ENCODE measurements at places on chromosomes 7 and 10. TPM values are rescaled to one million over a fixed set of nuclear protein-coding genes. Genes with fewer than 3 reads are reported as not detected.
A peak's percentile ranks its signal among the peaks of the same experiment; 100 is the strongest.

DNA sequence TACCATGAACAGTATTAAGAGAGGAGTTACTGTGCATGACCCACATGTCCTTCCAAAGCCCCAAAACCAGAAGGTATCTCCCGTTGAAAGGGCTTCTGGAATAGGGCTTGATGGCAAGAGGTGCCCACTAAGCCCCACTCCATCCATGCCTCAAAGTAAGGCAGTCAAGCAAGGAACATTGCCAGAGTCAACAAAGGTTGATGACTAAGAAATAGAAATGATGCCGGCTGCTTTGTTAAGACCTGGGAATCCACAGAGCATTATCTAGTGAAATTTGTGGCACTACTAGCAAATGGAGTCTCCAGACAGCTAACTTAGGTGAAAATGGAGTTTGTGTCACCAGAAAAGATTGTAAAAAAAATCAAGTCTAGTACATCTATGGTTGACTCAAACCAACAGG, 6.2 kb downstream of the SFR1 start:
- H3K4me3 ChIP-seq: no peak overlapping the region
- H3K27me3 ChIP-seq: no peaks in the 10 kb centered on the region
- H3K36me3 ChIP-seq: no peaks in the 10 kb centered on the region
- no peak overlapping the region for H3K27ac ChIP-seq
- H3K4me1 ChIP-seq: peaks cover 7% of the 10 kb centered on the region
- DNase-seq: no peak

DNA sequence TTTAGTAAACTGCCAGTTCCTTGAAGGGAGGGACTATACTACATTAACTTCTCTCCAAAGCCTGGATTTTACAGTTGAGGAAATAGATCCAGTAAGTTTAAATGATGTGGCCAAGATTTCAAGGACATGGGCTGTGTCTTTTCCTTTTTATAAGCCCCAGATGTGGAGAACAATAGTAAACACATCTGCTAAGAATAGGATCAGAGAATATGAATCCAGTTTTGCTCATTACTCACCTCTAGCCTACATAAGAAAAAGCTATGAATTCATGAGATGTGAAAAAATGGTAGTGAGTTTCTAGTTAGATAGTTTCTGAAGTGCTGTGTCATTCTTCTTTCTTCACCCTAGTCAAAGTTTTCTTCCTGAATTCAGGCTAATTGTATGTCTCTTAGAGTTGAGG, 38.6 kb downstream of the MAGI2 start:
- no peak for DNase-seq
- H3K27me3 ChIP-seq: no peaks in the 10 kb centered on the region
- no peaks in the 10 kb centered on the region for H3K36me3 ChIP-seq
- no peak overlapping the region for H3K4me3 ChIP-seq

Gene ITIH5
- total RNA-seq: 5.3 TPM

Gene NXPH1
- 0.24 TPM for total RNA-seq

- no peaks in the 10 kb centered on the region for H3K27me3 ChIP-seq
- no peaks in the 10 kb centered on the region for H3K36me3 ChIP-seq
- H3K27ac ChIP-seq: no peak overlapping the region
- H3K4me1 ChIP-seq: no peaks in the 10 kb centered on the region
- DNase-seq: no peak
These were observed 31.1 kb upstream of the SGCE start for GRCh38 chr7:94687076-94687475.

DNA sequence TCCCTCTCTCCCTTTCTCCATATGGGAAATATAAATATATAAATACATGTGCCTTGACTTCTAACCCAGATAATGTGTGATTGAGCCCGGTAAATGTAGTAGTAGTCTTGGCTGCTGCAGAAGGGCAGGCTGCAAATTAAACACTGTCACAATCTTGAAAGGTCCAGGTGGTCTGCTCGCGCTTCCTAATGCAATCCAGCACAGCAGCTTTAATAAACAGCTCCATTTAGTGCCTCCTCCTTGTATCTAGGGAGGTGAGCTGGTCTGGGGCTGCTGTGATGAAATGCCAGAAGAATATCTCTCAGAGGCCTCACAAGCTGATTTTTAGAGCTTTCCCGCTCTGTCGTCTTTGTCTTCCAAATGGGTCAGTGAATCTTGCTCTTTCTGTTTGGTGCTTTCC, 782 bp downstream of the POU6F2 start:
- H3K27me3 ChIP-seq: peaks cover 18% of the 10 kb centered on the region
- no peaks in the 10 kb centered on the region for H3K36me3 ChIP-seq
- H3K4me1 ChIP-seq: no peaks in the 10 kb centered on the region
- H3K4me3 ChIP-seq: no peak overlapping the region
- DNase-seq: peak; percentile 49

GRCh38 chr10:71393841-71394475, 2.8 kb upstream of the CDH23 start:
- H3K27me3 ChIP-seq: peaks cover 58% of the 10 kb centered on the region
- H3K4me1 ChIP-seq: peaks cover 7% of the 10 kb centered on the region
- H3K36me3 ChIP-seq: no peaks in the 10 kb centered on the region

Gene GFRA1
- total RNA-seq: 3.1 TPM

DNA sequence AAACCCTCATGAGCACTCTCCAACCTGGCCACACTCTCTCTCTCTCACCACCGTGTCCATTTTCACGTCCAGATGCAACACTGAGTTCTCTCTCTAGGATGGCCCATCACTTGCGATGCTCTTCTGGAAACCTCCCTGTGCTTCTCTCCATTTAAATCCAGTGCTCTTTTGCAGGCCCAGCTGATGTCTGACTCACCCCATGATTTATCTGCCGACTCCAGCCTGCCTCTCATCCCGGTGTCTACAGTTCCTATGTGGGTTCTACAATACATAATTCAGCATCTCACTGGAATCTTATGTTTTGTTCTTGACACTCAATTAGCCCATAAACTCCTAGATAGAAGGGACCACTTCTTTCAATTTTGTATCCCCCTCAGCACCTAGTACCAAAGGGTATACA, 5.0 kb downstream of the TPK1 start:
- DNase-seq: no peak
- H3K27me3 ChIP-seq: no peaks in the 10 kb centered on the region
- no peak overlapping the region for H3K27ac ChIP-seq
- H3K36me3 ChIP-seq: peaks cover 19% of the 10 kb centered on the region
- H3K4me3 ChIP-seq: peak overlapping the region; percentile 13

Gene GNGT1
- total RNA-seq: not detected

Gene AGR2
- total RNA-seq: not detected

Gene ADARB2
- 0.97 TPM for total RNA-seq

DNA sequence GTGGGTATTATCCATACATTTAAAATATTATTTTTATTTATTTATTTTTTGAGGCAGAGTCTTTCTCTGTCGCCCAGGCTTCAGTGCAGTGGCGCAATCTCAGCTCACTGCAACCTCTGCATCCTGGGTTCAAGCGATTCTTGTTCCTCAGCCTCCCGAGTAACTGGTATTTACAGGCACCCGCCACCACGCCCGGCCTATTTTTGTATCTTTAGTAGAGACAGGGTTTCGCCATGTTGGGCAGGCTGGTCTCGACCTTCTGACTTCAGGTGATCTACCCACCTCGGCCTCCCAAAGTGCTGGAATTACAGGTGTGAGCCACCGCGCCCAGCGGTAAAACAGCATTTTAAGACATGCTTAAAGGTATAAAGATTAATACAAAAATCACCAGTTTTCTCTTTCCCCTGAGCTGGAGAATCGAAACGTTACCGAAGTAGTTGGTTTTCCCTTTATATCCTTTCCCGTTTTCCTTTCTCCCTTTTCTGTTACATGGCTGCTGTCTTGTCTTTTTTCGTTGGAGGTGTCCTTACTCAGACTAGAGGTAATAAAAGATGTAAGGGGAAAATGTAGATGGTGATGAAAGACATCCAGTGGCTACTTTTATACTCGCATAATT, 1.7 kb downstream of the ARL5B start:
- peak overlapping the region; percentile 95 for H3K4me3 ChIP-seq
- H3K4me1 ChIP-seq: no peaks in the 10 kb centered on the region
- peaks cover 17% of the 10 kb centered on the region for H3K36me3 ChIP-seq
- H3K27ac ChIP-seq: no peak overlapping the region
- no peak for DNase-seq

Gene WDFY4
- total RNA-seq: not detected

GRCh38 chr7:2817456-2817855, 26.7 kb downstream of the GNA12 start:
- peaks cover under 1% of the 10 kb centered on the region for H3K4me1 ChIP-seq
- H3K36me3 ChIP-seq: peaks cover 13% of the 10 kb centered on the region
- H3K4me3 ChIP-seq: no peak overlapping the region
- no peak overlapping the region for H3K27ac ChIP-seq
- no peak for DNase-seq
- H3K27me3 ChIP-seq: no peaks in the 10 kb centered on the region

DNA sequence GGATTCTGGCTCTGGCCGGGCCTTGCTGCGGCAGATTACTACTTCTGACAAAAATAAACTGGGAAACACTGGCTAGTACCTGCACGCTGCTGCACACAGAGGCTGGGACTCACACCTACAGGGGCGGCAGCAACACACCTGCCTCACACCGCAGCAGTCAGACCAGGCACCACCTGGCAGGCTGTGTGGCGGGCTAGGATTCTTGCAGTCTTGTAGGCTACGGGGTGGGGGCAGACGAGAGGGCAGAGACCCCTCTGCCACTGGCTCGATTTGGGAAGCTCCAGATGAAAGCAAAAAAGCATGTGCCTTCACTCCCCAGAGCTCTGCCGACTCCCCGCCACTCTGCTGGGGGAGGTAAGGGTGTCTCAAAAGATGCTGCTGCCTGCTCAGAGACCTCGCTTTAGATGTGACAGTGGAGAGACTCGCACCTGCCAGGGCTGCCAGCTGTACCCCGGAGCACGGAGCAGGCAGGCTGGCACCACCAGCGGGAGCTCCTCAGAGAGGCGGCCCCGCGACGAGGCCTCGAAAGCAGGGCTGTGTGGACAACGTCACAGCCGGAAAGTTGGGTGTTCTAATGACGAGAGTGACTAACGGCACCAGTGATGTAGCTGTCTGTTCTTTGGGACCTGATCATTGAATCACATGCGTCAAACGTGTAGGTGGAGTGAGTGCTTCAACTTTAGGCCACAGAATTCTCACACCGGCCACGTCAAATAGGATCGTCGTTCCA, 250.5 kb downstream of the ZMYND11 start:
- H3K4me1 ChIP-seq: no peaks in the 10 kb centered on the region
- H3K27ac ChIP-seq: no peak overlapping the region
- DNase-seq: no peak
- no peak overlapping the region for H3K4me3 ChIP-seq
- H3K36me3 ChIP-seq: peaks cover 51% of the 10 kb centered on the region

DNA sequence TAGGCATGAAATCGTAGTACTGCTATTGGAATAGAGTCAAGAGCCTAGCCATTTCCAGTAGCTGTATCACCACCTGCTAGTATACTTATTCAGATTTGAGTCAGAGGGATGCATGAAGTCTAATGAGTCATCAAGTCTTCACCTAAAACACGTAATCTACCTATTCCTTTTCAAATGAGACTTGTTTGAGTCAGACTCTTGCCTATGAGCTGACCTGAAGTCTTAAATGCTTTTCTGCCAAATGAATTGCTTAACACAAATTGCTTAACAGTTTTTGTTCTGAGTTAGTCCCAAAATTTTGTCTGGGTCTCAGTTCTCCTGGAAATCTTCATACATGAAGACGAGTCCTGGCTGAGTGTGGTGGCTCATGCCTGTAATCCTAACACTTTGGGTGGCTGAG, 165.2 kb downstream of the GNAT3 start:
- H3K4me3 ChIP-seq: no peak overlapping the region
- no peaks in the 10 kb centered on the region for H3K27me3 ChIP-seq
- H3K27ac ChIP-seq: no peak overlapping the region
- no peaks in the 10 kb centered on the region for H3K4me1 ChIP-seq
- no peak for DNase-seq
- no peaks in the 10 kb centered on the region for H3K36me3 ChIP-seq

Gene ARHGAP22
- 6.5 TPM for total RNA-seq

Gene PDE6C
- not detected for total RNA-seq

GRCh38 chr7:73613954-73614735, 10.2 kb downstream of the MLXIPL start:
- no peaks in the 10 kb centered on the region for H3K36me3 ChIP-seq
- no peaks in the 10 kb centered on the region for H3K27me3 ChIP-seq
- H3K4me3 ChIP-seq: no peak overlapping the region
- no peak overlapping the region for H3K27ac ChIP-seq
- H3K4me1 ChIP-seq: peaks cover 7% of the 10 kb centered on the region

Gene BCCIP
- 89.5 TPM for total RNA-seq

- no peak overlapping the region for H3K27ac ChIP-seq
- no peaks in the 10 kb centered on the region for H3K4me1 ChIP-seq
- DNase-seq: no peak
- no peaks in the 10 kb centered on the region for H3K36me3 ChIP-seq
- no peak overlapping the region for H3K4me3 ChIP-seq
- H3K27me3 ChIP-seq: peaks cover 21% of the 10 kb centered on the region
These were observed 59.6 kb downstream of the ADRB1 start for GRCh38 chr10:114103284-114103683.

Gene MMRN2
- total RNA-seq: 1.3 TPM

Gene GIMAP7
- not detected for total RNA-seq

Gene PAPOLB
- 0.90 TPM for total RNA-seq

DNA sequence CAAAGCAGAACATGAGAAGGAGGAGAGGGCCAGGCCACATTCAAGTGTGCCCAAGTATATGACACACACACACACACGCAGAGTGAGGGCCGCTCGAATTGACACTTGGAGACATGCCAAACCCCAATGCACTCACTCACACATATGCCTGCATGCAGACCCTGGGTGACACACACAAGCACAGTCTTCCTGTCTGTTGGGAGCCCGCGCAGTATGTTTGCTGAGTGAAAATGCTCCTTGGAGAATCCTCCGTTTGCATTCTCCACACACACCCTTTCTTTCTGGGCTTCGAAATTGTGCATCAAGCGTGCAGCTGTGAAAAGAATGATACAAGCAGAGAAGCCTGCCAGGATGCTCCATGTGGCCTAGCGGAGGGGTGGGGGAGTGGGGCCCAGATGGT, 120.9 kb downstream of the PLXNA4 start:
- no peak overlapping the region for H3K27ac ChIP-seq
- H3K4me3 ChIP-seq: no peak overlapping the region
- H3K36me3 ChIP-seq: peaks cover 3% of the 10 kb centered on the region
- H3K27me3 ChIP-seq: no peaks in the 10 kb centered on the region

GRCh38 chr10:106268000-106268399, 896.5 kb downstream of the SORCS1 start:
- no peak for DNase-seq
- no peaks in the 10 kb centered on the region for H3K27me3 ChIP-seq
- H3K4me3 ChIP-seq: no peak overlapping the region
- H3K36me3 ChIP-seq: no peaks in the 10 kb centered on the region
